Activated CD4-positive, alpha-beta memory T cell treated with anti-CD3 and anti-CD28 coated beads, Interleukin-2, amount 10 ng/mL, durations not matched to agents 7 days and 5 days (primary cell): ENCODE measurements at places on chromosomes 6 and 20. TPM values are rescaled to one million over a fixed set of nuclear protein-coding genes. Genes with fewer than 3 reads are reported as not detected.

GRCh38 chr20:59016795-59017492, 2.3 kb upstream of the TUBB1 start:
- DNase-seq = no peak

- DNase-seq = no peak
These were observed at the start of gene NRSN1 for GRCh38 chr6:24125980-24126379. Gene NRSN1, plus strand, starts transcription at chr6:24126215. Its CDS starts 8,113 bp downstream, at chr6:24134328.

Gene TRIM10
- total RNA-seq = 0.08 TPM

Gene SAYSD1
- 11.0 TPM for total RNA-seq

Gene LAMA2
- total RNA-seq = 0.53 TPM
